AG09319 (cell line): ENCODE measurements at places on chromosomes 4 and X.

- no peak for DNase-seq
Measured at GRCh38 chrX:134676436-134676835, 18.2 kb upstream of the PLAC1 start.

DNA sequence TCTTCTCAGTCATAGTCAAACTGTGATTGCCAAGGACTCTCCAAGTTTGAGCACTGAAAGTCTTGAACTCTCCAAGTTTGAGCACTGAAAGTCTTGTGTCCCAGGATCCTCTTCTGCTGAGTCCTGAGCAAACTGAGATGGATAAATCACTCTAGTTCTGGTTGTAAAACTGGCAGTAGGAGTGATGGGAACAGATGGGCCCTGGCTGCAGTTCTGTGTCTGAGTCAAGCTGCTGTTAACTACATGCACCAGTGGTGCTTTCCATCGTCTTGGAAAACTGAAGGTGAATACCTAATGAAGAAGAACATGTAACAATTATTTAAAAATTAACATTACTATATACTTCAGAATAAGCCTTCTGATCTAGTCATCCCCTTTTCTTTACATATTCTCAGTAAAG lies 27.6 kb upstream of the KCNIP4 start:
- DNase-seq: no peak

DNA sequence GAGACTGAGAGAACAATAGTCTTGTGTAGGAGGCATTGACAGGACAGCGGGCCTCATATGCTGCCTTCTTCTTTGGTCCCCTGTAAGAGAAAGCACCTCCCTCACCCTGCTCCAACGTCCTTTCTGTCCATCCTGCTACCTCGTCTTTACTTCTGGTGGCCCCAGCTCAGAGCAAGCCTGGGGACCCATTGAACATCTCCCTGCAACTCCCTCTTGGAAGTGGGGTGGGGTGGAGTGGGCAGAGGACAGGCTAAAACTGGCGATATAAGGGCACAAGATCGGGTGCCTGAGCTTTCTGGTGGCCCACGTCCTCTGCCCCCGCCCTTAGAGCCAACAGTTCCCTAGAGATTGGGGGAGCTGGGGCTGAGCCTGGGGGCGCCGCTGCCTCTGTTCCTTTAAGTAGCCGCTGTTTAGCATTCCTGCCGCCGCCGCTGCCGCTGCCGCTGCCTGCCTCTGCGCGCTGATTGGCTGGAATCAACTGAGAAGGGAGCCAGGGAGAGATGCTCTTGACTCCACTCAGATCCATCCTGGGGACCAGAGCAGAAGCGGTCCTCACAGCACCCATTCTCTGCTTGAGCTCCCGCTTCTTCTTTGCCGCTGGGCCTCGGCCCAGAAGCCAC lies at the start of gene DLG3:
Gene DLG3 (plus strand): TSS at position 510 of the 620 bp plus-strand sequence. CDS start 367 bp downstream, outside the sequence.
- DNase-seq: no peak

DNA sequence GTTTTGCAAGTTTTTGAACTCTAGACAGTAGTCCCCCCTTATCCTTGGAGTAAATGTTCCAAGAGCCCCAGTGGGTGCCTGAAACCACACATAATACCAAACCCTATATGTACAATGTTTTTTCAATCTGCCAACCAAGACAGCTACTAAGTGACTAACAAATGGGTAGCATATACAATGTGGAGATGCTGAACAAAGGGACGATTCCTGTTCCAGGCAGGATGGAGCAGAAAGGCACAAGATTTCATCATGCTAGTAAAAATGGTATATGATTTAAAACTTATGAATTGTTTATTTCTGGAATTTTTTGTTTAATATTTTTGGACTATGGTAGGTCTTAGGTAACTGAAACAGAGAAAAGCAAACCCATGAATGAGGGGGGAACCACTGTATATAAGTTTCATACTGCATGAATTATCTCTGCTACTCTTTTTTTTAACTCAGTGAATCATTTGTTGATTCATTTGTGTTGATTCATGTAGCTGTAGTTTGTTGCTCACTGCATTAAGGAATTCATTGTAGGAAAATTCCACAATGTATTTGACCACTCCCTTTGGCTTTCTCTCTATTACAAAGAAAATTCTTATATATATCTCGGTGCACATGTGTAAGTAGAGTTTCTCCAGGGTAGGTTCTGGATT lies 21.9 kb upstream of the ANXA3 start:
- no peak for DNase-seq

DNA sequence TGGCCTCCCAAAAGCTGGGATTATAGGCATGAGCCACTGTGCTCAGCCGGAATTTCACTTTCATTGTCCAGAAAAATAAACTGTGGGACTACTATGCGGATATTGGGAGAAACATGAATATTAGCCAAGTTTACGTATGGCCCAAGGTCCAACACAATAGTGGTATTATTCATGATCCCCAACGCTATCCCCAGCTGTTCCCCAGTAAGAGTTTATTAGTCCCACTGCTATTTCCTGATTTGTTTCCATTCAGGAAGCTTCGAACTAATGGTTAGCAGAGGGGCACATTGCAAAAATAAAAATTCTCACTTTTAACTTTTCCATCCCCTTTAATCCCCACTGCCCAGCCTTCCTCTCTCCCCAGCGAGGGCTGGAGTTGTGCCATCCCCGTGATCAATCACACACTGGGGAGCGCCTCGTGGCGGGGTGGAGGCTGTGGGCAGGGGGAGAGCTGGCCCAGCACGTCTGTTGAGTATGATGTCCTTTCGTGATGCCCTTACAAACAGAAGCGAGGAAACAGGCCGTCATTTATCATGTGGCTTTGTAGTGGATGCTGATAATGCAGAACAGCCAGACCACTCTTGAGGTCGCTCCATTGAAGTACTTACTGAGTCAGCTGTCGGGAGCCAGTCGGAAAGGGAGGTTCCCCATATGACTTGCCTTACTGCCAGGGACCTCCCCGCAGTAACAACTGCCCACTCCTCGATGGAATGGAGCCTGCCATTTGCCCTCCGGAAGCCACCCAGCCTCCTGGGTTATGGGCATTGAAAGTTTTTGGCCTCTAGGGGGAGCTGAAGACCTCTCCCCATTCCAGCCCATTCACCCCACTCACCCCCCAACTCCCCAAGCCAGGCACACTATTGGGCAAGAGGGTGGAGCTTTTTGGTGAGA lies 117.0 kb downstream of the KDR start:
- DNase-seq: no peak

- DNase-seq: no peak
Measured at GRCh38 chr4:121189326-121190215, 25.4 kb upstream of the TNIP3 start.

GRCh38 chr4:3879681-3880614 lies 113.8 kb downstream of the ADRA2C start:
- DNase-seq: no peak

DNA sequence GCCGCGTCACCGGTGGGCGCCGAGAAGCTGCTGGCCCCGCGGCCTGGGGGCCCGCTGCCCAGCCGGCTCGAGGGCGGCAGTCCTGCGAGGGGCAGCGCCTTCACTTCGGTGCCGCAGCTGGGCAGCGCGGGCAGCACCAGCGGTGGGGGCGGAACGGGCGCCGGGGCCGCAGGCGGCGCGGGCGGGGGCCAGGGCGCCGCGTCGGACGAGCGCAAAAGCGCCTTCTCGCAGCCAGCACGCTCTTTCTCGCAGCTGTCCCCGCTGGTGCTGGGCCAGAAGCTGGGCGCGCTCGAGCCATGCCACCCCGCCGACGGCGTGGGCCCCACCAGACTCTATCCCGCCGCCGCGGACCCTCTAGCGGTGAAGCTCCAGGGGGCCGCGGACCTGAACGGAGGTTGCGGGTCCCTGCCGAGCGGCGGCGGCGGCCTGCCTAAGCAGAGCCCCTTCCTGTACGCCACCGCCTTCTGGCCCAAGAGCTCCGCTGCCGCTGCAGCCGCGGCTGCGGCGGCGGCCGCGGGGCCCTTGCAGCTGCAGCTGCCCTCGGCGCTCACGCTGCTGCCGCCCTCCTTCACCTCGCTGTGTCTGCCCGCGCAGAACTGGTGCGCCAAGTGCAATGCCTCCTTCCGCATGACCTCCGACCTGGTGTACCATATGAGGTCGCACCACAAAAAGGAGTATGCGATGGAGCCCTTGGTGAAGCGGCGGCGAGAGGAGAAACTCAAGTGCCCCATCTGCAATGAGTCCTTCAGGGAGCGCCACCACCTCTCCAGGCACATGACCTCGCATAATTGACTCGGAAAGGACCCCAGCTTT lies 5.6 kb downstream of the PRDM8 start:
- no peak for DNase-seq

DNA sequence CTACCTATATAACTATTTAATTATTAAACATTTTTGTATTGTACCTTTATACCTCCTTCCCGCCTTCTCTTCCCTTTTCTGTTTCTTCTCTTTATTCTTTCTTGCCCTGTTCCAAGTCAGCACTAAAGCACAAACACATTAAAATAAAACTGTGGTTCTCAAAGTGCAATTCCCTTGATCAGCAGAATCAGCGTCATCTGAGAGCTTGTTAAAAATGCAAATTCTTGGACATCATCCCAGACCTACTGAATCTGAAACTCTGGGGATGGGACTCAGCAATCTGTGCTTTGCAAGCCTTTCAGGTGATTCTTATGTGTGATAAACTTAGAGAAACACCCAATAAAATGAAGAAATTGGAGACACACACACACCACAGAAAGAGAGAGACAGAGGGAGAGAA lies 178.4 kb upstream of the BMP3 start:
- DNase-seq: no peak

DNA sequence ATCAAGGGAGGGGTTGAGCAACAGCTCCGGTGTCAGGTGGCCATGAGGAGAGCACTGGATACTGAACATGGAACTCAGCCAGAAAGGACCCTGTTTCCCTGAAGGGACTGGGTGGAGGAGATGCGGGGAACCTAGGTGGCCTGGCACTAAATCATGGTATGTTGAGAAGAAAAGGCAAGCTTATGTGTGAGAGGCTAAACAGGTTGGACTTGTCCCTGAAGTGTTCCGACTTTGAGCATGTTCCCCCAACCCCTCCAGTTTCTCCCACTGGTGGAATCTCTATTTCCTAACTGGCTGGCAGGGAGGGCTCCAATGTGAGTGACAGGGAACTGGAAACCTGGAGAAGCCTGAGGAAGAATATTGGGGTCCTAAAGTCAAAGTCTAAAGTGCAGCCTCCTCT lies 69.5 kb downstream of the PLAC1 start:
- no peak for DNase-seq

DNA sequence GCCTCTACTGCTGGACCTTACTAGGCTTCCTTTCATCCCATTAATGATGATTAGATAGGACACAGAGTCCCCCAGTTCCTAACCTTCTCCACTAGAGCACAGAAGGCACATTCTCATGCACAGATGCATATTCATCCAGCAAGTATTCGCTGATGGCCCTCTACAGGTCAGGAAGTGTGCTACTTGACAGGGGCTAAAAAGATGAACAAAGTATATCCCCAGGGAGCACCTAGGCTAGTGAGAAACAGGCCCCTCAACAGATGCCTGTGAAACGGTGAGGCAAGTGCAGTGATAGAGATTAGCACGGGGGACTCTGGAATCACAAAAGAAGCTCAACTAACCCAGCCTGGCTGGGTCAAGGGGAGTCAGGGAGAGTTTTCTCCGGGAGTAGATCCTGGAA lies 95.8 kb downstream of the MGST2 start:
- DNase-seq: no peak

- no peak for DNase-seq
Measured at GRCh38 chr4:94660614-94661013, 97.1 kb upstream of the BMPR1B start.

DNA sequence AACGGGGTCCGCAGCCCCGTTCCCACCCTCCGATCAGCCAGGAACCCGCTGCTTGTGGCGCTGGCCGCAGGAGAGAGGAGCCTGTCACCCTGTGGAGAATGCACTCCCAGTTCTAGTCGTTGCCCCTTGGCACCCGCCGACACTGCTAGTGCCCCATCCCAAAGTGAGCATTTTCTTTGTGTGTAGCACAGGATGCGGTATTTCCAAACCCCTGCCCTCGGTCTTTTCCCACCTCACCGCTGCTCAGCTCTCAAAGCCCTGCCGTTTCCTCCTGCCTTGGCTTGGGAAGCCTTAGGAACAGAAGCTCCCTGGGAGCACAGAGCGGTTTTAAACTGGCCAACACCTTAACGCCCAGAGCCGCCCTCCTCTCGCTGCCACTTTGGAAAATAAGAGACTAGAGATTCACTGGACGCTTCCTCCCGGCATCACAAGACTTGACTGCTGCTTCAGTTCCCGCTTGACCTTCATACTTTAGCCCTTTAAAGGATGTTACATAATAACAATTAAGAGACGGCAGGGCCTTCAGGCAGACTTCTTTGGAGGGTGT lies 772 bp downstream of the CYP4V2 start:
- DNase-seq: no peak

GRCh38 chr4:10097906-10098779 lies 18.5 kb downstream of the WDR1 start:
- no peak for DNase-seq

- DNase-seq: no peak
Measured at GRCh38 chr4:24557026-24558025, 27.0 kb downstream of the DHX15 start.

- peak; percentile 15 for DNase-seq
Measured at GRCh38 chrX:84046403-84046984, 141.5 kb downstream of the RPS6KA6 start.

DNA sequence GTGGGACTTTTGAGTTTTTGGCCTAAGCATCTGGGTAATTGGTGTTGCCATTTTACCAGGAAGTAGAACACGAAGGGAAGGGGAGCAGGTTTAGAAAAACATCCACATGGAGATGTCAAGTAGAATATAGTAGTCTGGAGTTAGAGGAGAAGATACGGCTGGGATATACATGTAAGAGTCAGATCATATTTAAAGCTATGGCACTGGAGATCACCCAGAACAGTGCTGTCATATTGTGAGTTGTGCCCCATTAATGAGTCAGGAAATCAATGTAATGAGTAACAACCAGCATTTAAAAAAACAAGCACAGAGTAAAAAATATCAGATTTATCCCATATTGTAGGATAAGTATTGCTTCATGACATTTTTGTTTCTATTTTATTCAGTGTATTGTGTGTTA lies 4.2 kb downstream of the GSTCD start:
- DNase-seq: no peak

DNA sequence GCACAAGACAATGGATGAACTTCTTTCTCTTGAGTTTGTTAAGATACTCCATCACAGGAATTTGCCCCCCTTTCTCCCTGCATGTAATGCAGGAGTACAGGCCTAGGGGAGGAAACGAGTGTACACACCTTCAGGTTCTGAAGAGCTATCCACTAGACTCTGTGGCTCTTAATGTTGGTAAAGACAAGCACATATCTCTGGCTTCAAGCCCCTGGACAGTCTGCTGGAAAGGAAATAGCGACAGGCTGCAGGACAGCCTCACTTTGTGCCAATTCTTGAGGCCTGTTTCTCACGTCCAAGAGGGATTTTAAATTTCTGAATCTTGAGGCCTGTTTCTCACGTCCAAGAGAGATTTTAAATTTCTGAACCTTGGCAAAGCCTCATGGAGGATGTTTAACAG lies 87.1 kb downstream of the RLIM start:
- no peak for DNase-seq

- DNase-seq: no peak
Measured at GRCh38 chr4:39181520-39181904, 817 bp upstream of the WDR19 start.
